ENCODE measurements at places on chromosomes 5 and 9.
A peak's percentile ranks its signal among the peaks of the same experiment; 100 is the strongest.

GRCh38 chr9:77464661-77465060 is 183.5 kb downstream of the GNA14 start:
- no peak for DNase-seq

- no peak for DNase-seq
Observed at GRCh38 chr5:78610163-78610583, 38.4 kb downstream of the LHFPL2 start.

GRCh38 chr5:112636751-112637150 is 100.9 kb upstream of the APC start:
- no peak for DNase-seq

GRCh38 chr9:109166771-109167601 is at the start of gene FRRS1L:
Gene FRRS1L, minus strand, starts transcription at chr9:109167249. Its CDS starts 111 bp downstream, at chr9:109167138.
- DNase-seq = peak; percentile 49

GRCh38 chr5:93055971-93056370 is 525.0 kb downstream of the NR2F1-AS1 start:
- DNase-seq = no peak

DNA sequence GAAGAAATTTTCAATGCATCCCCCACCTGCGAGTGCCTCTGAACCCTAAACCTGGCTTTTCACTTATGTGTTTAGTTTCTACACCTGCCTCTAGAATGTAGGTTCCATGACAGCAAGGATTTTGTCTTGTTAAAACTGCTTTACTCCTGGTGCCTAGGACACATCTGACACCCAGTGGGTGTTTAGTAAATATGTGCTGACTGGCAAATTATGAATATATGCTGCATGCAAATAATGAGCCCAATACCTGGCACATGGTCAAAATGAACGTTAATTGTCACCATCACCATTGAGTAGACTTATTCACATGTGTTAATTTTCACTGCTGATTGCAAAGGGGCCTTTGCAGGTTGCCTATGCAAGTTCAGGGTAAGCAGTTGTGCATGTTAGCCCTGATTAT is 249.9 kb upstream of the WWC1 start:
- no peak for DNase-seq

DNA sequence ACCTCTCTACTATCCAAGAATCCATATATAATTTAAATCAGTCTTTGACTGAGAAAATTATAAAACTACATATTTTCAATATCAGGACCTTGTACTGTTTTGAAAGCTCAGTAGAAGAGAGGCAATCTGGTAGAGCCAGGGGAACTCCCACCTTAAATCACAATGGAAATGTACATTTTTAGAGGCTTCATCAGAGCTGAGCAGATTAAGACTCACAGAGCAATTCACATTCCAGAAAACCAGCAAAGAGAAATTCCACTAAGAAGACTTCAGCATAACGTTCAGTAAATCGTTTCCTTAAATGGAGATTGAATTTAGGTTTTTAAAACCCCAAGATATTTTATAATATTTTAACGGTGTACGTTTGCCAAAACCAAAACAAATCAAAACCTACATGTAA is 227.8 kb upstream of the TRPM3 start:
- no peak for DNase-seq

GRCh38 chr9:23596913-23597634 is 229.0 kb downstream of the ELAVL2 start:
- no peak for DNase-seq

- peak; percentile 30 for DNase-seq
Observed at GRCh38 chr5:87944553-87945285, 323.9 kb downstream of the TMEM161B start.

- no peak for DNase-seq
Observed at GRCh38 chr5:142131394-142131793, 22.8 kb downstream of the NDFIP1 start.

DNA sequence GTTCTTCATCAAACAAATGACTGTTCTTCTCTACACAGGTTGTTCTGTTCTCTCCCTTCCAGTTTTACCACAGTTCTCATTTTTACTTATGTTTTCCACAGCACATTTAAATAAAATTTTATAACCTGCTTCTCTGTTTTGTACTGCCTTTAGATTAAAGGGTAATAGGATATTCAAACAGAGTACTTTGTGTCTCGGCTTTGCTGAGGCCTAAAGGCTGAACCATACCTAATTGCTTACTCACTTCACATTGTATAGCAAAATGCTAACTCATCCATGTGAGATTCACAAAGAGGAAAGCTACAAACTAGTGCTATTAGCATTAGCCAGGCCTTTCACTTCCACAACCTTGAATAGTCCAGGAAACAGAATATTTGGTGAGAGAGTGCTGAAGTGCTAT is 200.3 kb downstream of the TRPM3 start:
- DNase-seq = no peak

DNA sequence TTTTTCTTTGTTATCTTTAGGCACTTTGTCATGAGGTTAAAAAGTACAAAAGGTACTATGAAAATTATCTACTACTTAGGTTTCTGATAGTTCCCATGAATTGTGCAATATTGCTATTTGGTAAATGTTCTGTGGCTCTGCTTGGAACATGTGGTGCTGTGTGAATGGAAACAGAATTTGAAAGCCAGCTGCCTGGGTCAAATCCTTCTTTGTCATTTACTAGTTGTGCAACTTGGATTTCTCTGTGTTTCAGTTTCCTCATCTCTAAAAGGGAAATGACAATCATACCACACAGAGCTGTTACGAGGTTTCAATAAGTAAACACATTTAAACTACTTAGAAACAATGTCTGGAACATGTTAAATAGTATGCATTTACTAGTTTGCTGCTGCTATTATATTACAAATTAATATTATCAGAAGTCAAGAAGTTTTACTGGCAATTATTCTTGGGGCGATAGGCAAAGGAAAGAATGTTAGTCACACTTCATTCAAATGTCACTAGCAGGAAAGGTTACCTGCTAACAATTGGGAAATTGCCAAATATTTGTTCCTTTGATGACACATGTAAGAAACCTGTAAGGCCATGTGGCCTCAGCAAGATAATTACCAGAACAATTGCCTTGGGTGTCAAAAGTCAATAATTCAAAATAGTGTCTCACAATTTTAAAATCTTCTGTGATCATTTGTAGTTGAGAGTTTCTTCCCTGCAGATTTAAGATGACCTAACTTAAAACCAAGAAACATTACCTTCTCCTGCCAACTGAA is 184.8 kb downstream of the KIAA0825 start:
- no peak for DNase-seq

DNA sequence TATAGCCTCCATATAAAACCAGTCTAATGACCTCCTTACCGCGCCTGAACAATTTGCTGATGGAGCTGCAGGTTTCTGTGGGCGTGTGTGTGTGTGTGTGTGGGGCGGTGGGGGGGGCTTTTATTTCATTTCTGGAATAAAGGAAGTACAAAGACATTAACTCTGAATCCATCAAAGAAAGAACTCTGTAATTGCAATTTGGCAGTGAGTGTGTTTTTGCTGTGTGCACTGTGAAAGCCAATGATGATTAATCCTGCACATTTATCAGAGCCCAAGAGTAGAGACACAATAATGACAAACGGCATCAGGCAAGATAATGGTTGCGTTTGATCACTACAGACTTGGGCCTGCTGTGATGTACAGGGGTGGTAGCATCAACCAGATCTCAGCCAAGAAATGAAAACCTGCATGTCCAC is 29.3 kb upstream of the NDFIP1 start:
- no peak for DNase-seq

- DNase-seq = peak; percentile 59
Observed at GRCh38 chr9:113737517-113738271, 138.4 kb upstream of the ZNF618 start.

DNA sequence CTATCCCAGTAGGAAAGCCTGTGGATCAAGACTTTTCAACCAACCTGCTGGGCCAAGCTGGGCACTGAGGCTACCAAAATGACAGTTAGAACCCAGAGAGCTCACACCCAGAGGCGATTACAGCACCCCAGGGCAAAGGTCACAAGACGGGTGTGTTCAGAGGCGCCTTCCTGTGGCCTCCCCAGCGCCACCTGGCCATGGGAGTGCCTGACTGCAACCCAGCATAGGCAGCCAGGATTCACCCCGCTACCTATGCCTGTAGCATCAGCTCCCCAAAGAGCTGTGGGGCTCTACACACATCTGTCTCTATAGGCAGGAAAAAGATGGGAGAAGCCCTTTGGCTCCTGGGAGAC is 33.5 kb downstream of the PDGFRB start:
- DNase-seq = peak; percentile 25

DNA sequence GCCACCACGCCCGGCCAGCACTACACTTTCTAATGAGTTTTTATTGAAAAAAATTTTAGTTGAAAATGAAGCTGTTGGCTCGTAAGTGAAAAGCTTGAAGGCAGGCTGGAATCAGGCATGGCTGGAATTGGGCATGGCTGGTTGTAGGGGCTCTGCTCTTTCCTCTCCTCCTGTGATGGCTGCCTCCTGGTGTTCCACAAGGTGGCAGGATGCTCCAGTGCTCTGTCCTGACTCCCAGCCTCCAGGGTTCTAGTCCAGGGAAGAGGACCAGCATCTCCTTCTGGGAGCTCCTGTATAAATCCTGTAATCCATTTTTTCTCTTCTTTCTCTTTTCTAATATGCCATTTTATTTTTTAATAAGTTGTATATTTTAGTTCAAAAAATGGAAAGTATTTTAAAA is 57.2 kb upstream of the DHFR start:
- DNase-seq = peak; percentile 30

- no peak for DNase-seq
Observed at GRCh38 chr5:6768590-6769230, 55.5 kb downstream of the TENT4A start.

GRCh38 chr9:113482341-113482740 is 18.8 kb downstream of the RGS3 start:
- no peak for DNase-seq

GRCh38 chr5:78903861-78904260 is 81.2 kb downstream of the ARSB start:
- DNase-seq = no peak

DNA sequence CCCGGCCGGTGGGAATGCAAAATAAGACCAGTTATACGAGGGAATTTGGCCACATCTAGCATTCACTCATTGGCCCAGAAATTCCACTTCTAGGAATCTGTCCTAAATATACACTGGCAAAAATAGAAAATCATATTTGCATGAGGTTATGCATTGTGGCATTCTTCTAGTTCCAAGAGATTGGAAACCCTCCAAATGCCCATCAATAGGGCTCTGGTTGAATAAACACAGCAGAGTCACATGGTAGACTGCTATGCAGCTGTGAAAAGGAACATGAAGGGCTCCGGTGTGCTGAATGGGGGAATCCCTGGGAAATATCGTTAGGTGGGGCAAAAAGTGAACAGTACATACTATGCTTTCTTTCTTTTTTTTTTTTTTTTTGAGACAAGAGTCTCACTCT is 36.8 kb downstream of the PTGES start:
- DNase-seq = no peak

DNA sequence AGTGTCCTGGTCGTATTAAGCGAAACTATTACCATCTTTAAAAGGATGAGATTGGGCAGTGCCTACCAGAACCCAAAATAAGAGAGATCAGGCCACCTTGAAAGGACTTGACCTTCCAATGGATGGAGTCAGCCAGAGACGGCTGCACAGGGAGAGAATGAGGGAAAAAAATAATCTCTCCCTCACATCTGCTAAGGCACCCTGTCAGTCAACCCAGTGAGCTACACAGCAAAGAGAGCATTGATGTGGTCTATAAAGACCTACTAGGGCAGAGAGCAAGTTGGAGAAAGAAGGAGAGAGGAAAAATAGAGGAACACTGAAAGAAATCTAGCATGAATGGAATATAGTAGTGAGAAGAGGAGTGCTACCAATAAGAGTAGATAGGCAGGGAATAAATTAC is 68.0 kb upstream of the FTMT start:
- no peak for DNase-seq
